ENCODE measurements at places on chromosomes 3 and 15.

- DNase-seq, result no peak
Measured at GRCh38 chr15:98669638-98670037, 21.3 kb downstream of the IGF1R start.

DNA sequence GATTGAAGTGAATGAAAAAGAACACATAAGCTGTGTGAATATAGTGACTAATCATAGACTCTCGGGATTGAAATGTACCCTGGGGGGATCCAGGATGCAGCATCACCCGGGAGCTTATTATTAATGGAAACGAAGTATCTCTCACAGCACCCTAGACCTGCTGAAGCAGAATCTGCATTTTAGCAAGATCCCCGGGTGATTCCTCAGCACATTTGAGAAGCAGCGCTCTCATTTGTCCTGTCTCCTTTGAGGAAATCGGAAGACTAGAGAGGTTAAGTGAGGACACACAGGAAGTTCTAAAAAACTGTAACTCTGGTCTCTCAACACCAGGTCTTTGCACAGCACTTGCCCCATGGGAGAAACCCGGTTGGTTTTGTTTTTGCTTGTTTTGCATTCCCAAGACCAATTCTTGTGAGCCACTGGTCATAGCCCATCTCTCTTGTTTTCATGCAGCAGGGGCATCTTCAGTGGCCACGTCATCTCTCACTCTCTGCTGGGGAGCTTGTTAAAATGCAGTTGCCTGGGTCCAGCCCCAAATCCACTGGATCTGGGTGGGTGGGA lies 30.2 kb downstream of the ZNF710 start:
- no peak for DNase-seq

DNA sequence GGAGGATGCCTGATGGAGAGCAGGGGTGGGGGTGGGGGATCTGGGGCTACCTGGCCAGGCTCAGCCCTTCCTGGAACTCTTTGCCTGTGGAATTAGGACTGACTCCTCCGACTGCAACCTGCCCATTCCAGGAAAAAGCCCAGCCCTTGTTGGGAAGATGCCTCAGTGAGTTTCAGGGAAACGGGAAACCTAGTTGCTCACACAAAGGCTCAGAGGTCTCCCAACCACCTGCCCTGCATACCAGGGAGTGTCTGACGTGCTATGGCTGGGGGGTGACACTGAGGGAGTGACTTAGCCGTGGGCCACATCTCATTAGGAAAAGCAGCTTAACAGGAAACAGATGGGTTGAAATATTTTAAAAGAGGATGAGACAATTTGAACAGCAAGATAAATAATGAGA lies 27.9 kb downstream of the CYP8B1 start:
- no peak for DNase-seq

- no peak for DNase-seq
Measured at GRCh38 chr3:1135194-1135593, 42.4 kb downstream of the CNTN6 start.

DNA sequence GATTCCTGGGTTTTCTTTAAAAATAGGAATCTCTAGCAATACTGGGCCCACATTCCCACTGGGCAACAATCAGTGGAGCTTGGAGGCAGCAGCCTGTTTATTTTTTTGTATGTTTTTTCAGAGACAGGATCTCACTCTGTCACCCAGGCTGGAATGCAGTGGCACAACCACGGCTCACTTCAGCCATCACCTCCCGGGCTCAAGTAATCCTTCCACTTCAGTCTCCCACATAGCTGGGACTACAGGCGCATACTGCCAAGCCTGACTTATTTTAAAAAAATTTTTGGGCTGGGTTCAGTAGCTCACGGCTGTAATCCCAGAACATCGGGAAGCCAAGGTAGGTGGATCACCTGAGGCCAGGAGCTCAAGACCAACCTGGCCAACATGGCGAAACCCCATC lies 29.1 kb upstream of the GNB5 start:
- no peak for DNase-seq

- DNase-seq, result no peak
Measured at GRCh38 chr15:39283531-39283930, 297.3 kb upstream of the THBS1 start.

DNA sequence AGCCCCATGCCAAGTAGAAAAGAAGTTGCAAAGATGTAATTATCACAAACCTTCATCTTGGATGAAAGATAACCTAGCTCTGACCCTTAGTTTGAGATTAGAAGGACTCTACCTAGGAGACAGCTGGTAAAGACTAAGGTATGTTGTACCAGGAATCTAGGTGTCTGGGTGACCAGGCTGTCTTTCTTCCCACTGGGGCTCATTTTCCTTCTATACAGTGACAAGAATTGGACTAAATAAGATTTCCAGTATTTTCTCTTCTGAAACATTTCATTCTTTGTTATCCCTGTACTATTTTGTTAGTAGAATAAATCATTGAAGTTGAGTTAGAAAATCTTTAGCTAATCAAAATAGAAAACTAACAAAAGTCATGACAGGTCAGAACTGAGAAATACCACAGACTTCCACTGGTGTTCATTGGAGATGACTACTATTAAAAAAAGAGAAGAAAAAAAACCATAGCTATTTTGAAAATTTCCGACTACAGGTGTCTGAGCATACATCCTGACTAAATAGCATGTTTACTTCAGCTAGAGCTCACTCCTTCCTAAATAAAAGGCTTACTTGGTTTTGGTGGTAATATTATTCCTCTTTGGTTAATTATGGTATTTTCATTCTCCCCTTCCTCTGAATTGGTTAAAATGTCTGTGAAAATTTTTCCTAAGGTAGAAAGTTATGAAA lies 10.1 kb downstream of the TGFBR2 start:
- DNase-seq, result no peak

GRCh38 chr3:125622381-125622791 lies 27.1 kb upstream of the OSBPL11 start:
- DNase-seq, result no peak

- DNase-seq, result no peak
Measured at GRCh38 chr15:69976366-69976994, 121.2 kb downstream of the TLE3 start.

GRCh38 chr3:138314751-138315150 lies 14.9 kb downstream of the NME9 start:
- DNase-seq, result no peak

- no peak for DNase-seq
Measured at GRCh38 chr3:172235698-172236097, 196.3 kb downstream of the FNDC3B start.

DNA sequence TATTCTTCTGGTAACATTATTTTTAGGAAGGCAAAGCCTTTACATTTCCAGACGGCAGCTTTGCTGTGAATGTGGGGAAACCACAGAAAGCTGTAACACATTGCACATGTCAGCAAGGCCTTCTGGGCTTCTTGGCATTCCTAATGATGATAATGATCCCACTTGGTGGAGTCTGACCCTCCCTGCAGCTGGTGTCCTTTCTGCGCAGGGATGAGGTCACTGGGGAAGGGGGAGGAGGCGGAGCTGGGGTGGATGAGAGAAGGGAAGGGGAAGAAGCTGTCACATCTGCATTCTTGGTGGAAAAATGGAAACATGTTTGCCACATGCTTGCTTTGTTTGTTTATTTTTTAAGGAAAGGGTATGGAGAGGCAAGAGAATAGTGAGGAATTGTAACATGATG lies 68.6 kb downstream of the FILIP1L start:
- no peak for DNase-seq

DNA sequence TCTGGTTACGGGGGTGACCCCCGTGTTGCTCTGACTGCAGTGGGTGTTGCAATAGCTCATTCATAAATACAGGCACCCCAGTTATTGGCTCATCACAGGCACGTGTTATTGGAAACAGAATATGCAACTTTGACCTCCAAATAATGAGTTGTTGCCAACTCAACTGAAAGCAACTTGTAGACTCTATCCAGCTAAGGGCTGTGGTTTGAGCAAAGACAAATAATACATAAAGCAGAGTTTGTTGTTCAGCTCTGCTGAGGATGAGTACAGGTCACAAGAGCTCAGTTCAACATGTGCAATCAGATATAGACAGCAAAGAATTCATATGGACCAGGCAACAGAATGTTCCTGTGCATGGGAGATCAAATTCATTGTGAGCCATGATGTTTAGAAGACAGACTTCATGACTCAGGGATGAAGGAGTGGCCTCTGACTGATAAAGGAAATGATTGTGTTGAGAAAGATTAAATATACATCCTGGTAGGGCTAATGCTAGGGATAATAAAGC lies 87.6 kb upstream of the LRIG1 start:
- DNase-seq, result no peak

GRCh38 chr3:175489406-175489805 lies 630.3 kb downstream of the NAALADL2 start:
- no peak for DNase-seq

DNA sequence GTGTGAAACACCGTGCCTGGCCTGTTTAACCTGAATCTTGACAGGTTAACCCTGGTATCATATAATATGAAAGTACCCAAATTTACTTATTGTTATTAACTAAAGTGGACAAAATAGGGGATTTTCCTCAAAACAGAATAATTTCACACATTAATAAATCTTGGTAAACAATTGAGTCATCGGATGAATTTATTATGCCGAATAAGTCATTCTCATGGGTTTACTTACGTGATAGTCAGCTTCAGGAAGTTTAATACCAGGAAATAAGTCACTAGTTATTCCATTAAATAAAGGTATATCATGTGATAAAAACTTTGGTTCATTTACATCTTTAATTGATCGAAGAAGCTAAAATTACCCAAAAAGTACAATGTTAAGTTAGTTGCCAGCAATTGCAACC lies 99.7 kb downstream of the DNAH12 start:
- DNase-seq, result no peak

GRCh38 chr3:123081718-123082369 lies 15.0 kb downstream of the PDIA5 start:
- DNase-seq, result no peak

DNA sequence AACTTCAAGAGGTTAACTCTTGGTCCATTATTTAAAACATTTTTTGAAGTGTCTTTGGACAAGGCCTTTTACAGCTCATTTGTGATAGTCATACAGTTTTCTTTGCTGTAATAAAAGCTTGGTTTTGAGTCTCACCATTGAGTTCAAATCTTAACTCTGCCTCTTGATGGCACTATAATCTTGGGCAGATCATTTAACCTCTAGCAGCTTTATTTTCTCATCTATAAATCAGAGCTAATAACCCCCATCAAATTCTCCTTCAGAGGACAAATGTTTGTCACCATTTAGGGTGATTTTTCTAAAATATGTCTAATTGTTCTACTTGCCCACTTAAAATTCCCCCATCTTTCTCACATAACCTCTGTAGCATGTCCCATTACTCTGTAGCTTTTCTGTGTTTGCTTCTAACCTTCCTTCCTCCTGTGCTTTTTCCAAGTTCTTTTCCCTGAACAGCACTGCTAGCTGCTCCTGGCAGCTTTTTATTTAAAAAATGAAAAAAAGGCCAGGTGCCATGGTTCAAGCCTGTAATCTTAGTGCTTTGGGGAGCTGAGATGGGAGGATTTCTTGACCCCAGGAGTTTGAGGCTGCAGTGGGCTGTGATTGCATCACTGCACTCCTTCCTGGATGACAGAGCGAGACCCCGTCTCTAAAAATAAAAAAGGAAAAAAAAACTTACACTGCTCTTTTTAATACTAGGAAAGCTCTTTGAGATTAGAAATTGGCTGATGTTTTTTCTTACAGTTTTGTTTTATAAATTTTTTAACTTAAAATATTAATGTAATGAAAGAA lies 28.5 kb downstream of the UBE2E1 start:
- no peak for DNase-seq

DNA sequence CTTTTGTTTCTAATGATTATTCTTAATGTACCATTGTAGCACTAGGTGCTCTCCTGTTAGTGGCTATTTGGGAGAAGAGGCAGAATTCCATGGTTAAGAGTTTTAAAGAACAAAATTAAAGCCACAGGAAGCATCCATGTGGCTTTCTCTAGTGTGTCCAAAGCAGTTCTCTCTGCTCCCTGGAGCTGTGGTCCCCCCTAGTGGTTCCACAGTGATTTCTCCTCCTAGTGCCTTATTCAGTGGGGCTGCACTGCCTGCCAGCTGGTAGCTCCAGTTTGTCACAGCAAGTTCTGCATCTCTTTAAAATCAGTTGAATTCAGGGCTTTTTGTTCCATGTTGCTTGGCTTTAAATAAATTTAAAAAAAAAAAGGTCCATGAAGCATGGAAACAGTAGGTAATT lies 39.6 kb upstream of the FAM98B start:
- DNase-seq, result no peak

GRCh38 chr3:65042675-65043074 lies 354.9 kb upstream of the ADAMTS9 start:
- no peak for DNase-seq
